ENCODE measurements at places on chromosomes 2 and 18.

- no peak for DNase-seq
Measured at GRCh38 chr2:118832791-118833715, 14.4 kb downstream of the EN1 start.

DNA sequence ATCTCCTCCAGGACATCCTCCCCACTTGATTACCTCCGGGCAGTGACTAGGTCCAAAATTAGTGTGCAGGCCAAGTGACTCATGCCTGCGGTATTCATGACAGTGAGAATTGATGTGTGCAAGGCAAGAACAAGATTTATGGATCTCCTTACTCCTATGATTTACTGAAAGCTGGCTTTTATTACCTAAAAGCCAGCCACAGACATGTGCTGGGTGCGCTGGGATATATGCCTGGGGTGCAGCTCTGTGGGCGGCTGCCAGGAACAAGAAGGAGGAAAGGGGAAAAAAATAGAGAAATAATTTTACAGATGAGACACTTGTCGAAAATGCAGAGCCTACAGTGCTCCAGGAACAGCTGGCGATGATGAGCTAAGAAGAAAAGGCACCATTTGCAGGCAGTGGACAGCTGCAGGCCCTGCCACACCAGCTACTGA, 359.3 kb downstream of the CMPK2 start:
- DNase-seq = no peak

- DNase-seq = no peak
Measured at GRCh38 chr2:137675584-137676327, 288.5 kb upstream of the HNMT start.

DNA sequence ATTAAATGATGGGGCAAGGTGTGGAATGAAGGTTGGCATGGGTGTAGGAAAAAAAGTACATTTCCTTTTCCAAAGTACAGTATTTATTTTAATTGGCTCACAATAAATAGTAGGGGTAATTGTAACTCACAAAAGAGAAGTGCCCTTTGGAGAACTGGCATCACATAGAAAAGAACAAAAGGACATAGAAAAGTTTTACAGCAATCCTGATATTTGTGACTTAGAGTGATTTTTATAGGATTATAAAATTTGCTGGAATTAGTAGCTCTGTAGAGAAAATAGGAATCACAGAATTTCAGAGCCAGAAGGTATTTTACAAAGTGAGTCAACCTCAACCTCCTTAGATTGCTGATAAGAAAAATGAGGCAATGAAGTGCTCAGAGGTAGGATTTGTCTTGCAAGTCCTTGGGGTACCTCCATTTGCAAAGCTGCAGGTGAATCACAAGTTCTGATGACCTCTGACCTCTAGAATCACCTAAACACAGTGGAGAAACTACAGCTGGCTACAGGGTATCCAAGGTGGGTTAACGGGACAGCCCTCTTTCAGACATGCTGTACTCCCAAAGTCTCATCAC, 133.6 kb downstream of the SOCS6 start:
- no peak for DNase-seq

DNA sequence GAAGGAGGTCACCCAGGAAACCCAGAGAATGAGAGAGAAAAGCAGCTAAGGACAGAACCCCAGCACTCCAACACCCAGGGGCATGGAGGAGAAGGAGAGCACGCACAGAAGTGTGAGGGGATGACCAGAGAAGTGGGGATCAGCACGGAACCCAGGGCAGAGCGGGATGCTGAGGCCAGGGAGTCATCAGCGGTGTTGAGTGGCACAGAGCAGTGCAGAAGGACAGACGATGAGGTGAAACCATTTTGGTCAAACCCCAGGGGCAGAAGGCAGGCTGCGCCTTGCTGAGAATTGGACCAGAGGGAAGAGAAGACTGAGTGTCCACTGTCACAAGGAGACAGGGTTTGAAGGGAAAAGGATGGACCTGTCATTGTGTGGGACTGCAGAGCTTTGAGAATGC, 23.4 kb upstream of the ASB18 start:
- no peak for DNase-seq

- DNase-seq = no peak
Measured at GRCh38 chr2:217017456-217018252, 157.8 kb upstream of the TNP1 start.

DNA sequence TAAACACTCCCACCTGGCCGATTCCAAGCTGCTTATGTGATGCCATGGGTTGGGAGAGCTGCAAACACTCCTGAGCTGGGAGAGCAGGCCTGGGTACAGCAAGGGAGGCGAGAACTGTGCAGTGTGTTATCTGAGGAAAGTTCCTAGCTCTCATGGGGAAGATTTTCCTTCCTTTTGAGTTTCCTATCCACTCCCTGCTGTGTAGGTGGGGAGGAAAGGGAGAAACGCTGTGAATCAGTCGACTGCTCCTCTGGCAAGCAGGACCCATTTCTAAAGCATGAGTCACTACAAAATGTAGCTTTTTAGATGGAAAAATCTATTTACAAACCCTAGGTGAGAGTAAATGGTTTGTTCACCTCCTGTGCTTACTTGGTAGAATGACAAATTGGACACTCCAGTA, 80.4 kb downstream of the SH3RF3 start:
- DNase-seq = peak; percentile 80

DNA sequence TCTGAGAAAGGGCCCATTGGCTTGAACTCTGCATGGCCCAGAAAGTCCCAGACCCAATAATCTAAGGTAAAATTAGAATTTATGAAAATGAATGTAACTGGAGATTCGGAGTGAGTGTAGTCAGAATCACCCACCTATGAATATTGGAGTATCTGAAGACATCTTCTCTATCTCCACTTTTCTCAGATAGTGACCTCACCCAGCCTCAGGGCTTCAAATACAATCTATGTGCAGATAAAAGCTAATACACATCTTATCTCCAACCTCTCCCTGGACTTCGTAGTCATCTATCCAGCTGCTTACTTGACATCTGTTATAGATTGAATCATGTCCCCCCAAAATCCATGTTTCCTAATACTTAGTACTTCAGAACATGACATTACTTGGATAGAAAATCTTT, 263.2 kb downstream of the RAD51AP2 start:
- DNase-seq = no peak

GRCh38 chr18:12162786-12163185, 69.1 kb downstream of the ANKRD62 start:
- DNase-seq = no peak

DNA sequence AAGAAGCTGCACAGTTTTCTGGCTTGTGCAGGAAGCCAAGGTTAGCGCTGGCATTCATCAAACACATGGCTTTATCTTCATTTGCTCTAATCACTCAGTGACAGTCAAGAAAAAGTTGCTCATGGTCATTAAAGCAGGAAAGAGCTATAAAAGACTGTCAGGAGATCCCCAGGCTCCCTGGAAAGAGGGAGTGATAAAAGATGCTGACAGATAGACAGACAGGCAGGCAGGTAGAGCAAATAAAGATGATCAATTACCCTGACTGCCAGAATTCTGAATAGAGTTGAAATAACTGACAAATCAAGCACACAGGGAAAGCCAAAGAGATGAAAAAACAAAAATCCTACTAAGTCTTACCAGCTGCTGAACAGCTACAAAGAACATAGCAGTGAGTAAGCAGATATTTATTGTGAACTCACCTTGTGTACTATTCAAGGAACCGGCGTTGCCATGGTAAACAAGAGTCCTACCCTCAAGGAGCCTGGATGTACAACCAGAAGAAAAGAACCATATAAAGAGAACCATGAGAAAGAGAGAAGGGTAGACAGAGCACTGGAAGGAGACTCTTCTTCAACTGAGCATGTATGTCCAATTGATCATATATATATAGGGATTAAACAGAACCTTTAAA, 68.0 kb downstream of the RNF152 start:
- DNase-seq = peak; percentile 14

GRCh38 chr2:72993147-72993932, 76.0 kb downstream of the EMX1 start:
- peak; percentile 66 for DNase-seq

DNA sequence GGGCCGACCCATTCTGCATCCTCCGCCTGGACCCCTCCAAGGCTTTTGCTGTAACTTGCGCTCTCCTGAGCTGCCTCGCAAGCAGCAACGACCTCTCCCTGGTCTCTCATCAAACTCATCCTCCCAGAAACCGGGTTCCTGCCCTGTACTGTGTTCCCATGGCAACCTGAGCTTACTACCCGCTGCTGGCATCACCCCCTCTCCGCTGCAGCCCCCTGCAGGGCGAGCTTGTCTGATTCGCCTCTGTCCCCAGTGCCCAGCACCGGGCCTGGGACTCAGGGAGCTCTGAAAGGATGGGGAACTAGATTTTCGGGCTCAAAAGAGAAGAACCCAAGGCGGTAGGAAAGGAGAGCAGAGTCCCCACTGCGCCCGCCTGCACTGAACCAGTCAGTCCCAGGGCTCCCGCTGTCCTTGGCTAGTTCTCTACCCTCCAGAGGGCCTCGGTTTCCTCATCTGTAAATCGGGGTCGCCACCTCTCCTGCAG, 463 bp downstream of the HS1BP3 start:
- DNase-seq = peak; percentile 82
